Mammary microvascular endothelial cell (primary cell): ENCODE measurements at places on chromosomes 2 and 18. TPM values are rescaled to one million over a fixed set of nuclear protein-coding genes. Genes with fewer than 3 reads are reported as not detected.

The TMEM182 gene
- total RNA-seq = 0.20 TPM in 1 of 2 replicates, not detected in the other

The SERPINB10 gene
- 3.4 TPM in 1 of 2 replicates, not detected in the other for total RNA-seq

The BOLL gene
- not detected in 2 replicates for total RNA-seq

The CD8B2 gene
- not detected in 2 replicates for total RNA-seq

The RABL2A gene
- 0.98 and 2.1 TPM in 2 replicates for total RNA-seq

The HOXD9 gene
- total RNA-seq = 13.6 and 17.2 TPM in 2 replicates

The IL1A gene
- total RNA-seq = 4.9 and 5.5 TPM in 2 replicates

The STAT4 gene
- total RNA-seq = 0.27 TPM in 1 of 2 replicates, not detected in the other
